Vagina (tissue), 2 donors: ENCODE measurements at places on chromosomes 3 and 15.
A peak's percentile ranks its signal among the peaks of the same experiment; 100 is the strongest.

GRCh38 chr3:146465693-146466465, 3.5 kb downstream of the PLSCR2 start:
- H3K4me3 ChIP-seq: no peak overlapping the region
- DNase-seq: no peak
- no peaks in the 10 kb centered on the region for H3K36me3 ChIP-seq
- H3K27me3 ChIP-seq: no peaks in the 10 kb centered on the region

GRCh38 chr15:29822100-29822683, at the start of gene TJP1:
Gene TJP1, minus strand, starts transcription at chr15:29822468. Its CDS starts 440 bp downstream, at chr15:29822028.
- H3K27ac ChIP-seq: peak within 1 kb of the TSS; percentile 95
- H3K36me3 ChIP-seq: no peaks in the 10 kb centered on the region
- no peak for DNase-seq
- no peaks in the 10 kb centered on the region for H3K27me3 ChIP-seq
- H3K4me1 ChIP-seq: peaks cover 30% of the 10 kb centered on the region
- H3K4me3 ChIP-seq: peak within 1 kb of the TSS; percentile 89

DNA sequence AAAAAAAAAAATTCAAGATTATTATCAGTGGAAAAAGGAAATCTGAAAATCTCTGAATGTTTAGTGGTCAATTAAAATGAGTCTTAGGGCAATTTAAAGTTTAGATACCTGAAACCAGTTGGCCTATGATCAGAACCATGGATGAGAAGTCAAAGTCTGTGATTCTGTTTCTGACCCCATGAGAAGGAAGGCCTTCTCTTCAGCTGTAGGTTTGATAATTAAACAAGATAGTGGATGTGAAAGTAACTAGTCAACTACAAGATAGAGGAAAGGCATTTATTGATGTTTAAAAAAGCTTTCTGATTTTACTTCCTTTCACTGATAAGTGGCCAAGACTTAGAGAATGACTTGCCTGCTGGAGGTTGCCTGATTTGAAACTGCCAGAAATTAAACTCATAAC, 8.7 kb downstream of the PLS1 start:
- H3K4me3 ChIP-seq: no peak overlapping the region
- H3K27me3 ChIP-seq: no peaks in the 10 kb centered on the region
- no peak for DNase-seq

- H3K36me3 ChIP-seq: no peaks in the 10 kb centered on the region
- H3K27ac ChIP-seq: peak within 1 kb of the TSS; percentile 86
- H3K4me1 ChIP-seq: peaks cover 5% of the 10 kb centered on the region
- peak; percentile 97 for DNase-seq
These were observed at the start of gene KNL1 for GRCh38 chr15:40593588-40594428. Gene KNL1, plus strand, starts transcription at chr15:40594249. Its CDS starts 8,683 bp downstream, at chr15:40602932.

DNA sequence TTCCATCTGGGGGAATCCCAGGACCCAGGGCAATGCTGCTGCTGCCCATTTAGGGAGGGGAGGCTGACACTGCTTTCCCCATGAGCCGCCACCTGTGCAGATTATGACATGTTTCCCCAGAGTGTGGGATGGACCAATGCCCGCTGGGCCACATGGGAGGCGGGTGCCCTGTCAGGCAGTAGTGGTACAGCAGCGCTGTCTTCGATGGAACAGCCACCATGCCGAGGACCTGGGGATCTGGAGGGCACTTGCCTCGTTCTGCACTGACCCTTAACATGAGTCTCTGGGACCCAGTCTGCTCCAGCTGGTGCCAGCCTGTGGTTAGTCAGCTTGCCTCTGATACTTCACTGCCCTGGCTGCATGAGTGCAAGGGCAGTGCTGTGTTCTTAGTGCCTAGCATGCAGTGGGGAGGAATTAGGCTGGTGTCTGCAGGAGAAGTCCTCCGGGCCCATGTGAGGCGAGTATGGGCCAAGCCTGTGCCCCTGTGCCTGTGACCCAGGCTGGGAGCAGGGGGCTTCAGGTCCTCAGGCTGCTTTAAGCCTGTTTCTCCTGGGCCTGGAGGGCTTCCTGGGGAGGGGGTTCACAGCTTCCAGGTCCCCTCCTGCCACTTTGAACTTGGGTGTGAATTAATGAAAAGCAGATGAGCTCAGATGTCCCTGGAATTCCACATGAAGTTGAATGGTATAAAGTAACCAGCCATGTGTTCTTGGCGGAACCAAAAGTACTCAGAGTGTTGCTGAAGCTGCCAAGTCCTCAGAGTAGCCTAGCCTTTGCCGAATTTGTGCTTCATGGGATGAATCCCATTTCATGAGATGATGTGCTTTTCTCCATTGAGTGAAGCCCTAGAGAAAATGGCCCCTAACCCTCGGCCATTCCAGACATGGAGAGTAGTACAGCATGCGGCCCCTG, 22.9 kb downstream of the KLF13 start:
- H3K4me1 ChIP-seq: peaks cover 98% of the 10 kb centered on the region
- no peaks in the 10 kb centered on the region for H3K27me3 ChIP-seq
- H3K27ac ChIP-seq: peak overlapping the region; percentile 40
- no peak overlapping the region for H3K4me3 ChIP-seq

- H3K4me1 ChIP-seq: no peaks in the 10 kb centered on the region
- no peaks in the 10 kb centered on the region for H3K36me3 ChIP-seq
- H3K27ac ChIP-seq: no peak overlapping the region
- H3K4me3 ChIP-seq: no peak overlapping the region
- no peaks in the 10 kb centered on the region for H3K27me3 ChIP-seq
These were observed 42.4 kb upstream of the CMTM8 start for GRCh38 chr3:32195995-32196540.

- H3K27me3 ChIP-seq: no peaks in the 10 kb centered on the region
- H3K27ac ChIP-seq: no peak overlapping the region
- no peaks in the 10 kb centered on the region for H3K4me1 ChIP-seq
These were observed 406.0 kb downstream of the GAP43 start for GRCh38 chr3:116029266-116029665.

- no peak for DNase-seq
- no peak overlapping the region for H3K4me3 ChIP-seq
- H3K4me1 ChIP-seq: no peaks in the 10 kb centered on the region
- no peaks in the 10 kb centered on the region for H3K27me3 ChIP-seq
These were observed 170.9 kb downstream of the ERC2 start for GRCh38 chr3:56297281-56297840.

DNA sequence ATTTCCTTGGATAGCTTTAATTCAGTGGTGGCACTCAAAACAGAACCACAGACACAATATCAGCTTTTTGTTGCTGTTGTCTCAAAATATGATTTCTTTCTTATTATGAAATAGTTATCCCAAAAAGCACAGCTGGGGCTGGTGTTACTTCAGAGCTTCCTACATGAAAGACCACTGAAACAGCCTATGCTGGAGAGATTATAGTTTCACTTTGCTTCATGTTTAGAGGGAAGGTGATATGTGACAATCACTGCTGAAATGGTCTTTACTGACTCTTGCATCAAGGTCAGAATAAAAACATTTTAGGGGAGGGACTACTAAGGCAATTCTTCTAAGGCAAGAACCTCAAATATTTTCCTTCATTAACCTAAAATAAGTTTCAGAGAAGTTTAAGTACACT, 190.7 kb downstream of the TNIK start:
- no peaks in the 10 kb centered on the region for H3K27me3 ChIP-seq
- peaks cover 14% of the 10 kb centered on the region for H3K4me1 ChIP-seq
- no peak for DNase-seq

DNA sequence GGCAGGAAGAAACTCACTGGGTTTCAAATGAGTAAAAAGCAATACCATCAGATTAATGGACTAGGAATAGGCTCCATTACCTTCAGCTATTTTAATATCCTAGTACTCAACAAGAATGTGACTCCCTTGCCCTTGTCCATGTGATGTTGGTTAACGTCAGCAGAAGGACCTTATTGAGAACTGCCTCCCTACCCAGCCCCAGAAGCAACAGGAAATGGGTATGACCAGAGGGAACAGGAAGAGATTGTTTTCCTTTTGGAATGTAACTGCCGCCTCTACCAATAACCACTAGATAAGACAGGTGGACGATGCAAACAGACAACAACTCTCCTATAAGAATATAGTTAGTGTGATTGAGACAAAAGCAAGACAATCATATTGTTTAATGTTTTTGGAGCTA, 10.4 kb upstream of the MME start:
- no peaks in the 10 kb centered on the region for H3K36me3 ChIP-seq
- H3K27me3 ChIP-seq: no peaks in the 10 kb centered on the region
- H3K4me1 ChIP-seq: no peaks in the 10 kb centered on the region
- DNase-seq: no peak

GRCh38 chr3:71629711-71630110, 46.2 kb upstream of the FOXP1 start:
- H3K4me3 ChIP-seq: no peak overlapping the region
- no peak for DNase-seq
- H3K27ac ChIP-seq: no peak overlapping the region
- no peaks in the 10 kb centered on the region for H3K36me3 ChIP-seq
- no peaks in the 10 kb centered on the region for H3K4me1 ChIP-seq

DNA sequence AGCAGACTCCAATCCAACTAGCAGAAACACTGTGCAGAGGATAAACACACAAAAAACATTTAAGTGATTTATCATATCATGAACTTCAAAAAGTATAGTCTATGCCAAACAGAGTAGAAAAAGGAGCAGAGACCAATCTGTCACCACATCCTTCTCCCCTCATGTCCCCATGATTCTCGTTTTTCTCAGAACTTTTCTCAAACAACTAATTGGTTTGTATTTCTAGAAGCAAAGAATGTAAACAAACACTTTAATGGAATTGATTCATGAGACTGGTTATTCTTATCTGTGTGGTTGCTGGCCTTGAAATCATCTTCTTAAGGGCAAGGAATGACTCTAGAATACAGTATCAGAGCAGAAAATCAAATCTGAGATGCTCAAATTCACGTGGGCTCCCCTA, 294.2 kb upstream of the THBS1 start:
- H3K4me3 ChIP-seq: no peak overlapping the region
- DNase-seq: no peak
- no peaks in the 10 kb centered on the region for H3K36me3 ChIP-seq
- no peaks in the 10 kb centered on the region for H3K27me3 ChIP-seq
- peaks cover 5% of the 10 kb centered on the region for H3K4me1 ChIP-seq

DNA sequence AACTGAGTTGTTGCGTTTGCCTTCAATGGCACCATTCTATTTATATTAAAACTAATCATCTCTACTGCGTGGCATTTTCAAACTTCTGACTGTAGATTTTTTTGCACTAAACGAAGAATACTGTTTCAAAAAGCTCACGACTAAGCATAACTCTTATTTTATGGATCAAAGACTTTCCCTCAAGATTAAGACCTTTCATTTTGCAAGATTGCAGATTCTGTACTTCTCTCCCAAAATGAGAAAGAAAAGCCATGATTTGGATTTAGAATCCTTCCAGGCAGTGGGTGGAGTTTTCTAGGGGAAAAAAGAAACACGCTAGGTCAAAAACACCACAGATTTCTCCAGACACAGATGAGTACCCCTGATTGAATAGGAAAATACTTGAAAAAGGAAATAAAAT, 617.2 kb upstream of the NR2F2 start:
- no peak overlapping the region for H3K27ac ChIP-seq
- H3K4me3 ChIP-seq: no peak overlapping the region
- no peaks in the 10 kb centered on the region for H3K4me1 ChIP-seq

GRCh38 chr3:194592798-194593752, 40.1 kb downstream of the TMEM44 start:
- no peak for DNase-seq
- peaks cover 23% of the 10 kb centered on the region for H3K4me1 ChIP-seq
- H3K4me3 ChIP-seq: no peak overlapping the region
- H3K36me3 ChIP-seq: no peaks in the 10 kb centered on the region
- peak overlapping the region; percentile 70 for H3K27ac ChIP-seq

DNA sequence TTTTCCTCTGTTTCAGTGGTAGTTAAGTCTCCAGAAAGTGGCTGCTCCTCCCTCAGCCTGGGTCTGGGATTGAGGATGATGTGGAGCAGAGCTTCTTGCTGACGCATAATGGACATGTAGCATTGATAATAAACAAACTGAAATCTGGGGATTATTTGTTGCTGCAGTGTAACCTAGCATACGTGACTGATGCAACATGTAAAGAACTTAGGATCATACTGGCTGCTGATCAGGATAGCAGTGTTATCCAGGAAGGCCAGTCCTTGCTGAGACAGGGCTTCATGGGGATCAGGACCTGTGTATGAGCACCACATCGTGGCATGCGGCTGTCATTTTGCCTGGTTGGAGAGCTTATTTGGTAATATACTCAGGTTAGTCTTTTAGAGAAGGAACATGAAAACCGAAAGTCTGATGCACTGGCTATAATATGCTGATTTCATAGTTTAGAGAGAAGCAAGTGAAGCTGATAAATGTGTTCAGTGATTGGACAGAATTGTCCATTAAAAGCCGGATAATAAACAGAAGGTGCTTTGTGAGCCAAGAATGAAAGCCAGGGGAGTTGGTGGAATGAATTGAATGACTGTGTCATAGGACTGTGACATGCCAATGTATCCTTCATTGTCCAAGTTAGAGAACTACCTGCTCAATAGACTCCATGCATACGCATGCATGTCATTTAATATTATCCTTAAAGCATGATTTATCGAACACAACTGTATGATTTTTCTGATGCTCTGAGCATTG, 4.1 kb downstream of the MINAR1 start:
- DNase-seq: no peak
- no peak overlapping the region for H3K4me3 ChIP-seq
- no peaks in the 10 kb centered on the region for H3K36me3 ChIP-seq
- no peak overlapping the region for H3K27ac ChIP-seq
- H3K27me3 ChIP-seq: peaks cover 14% of the 10 kb centered on the region

- no peaks in the 10 kb centered on the region for H3K36me3 ChIP-seq
- H3K4me1 ChIP-seq: peaks cover 36% of the 10 kb centered on the region
- no peak overlapping the region for H3K4me3 ChIP-seq
- H3K27me3 ChIP-seq: no peaks in the 10 kb centered on the region
- H3K27ac ChIP-seq: no peak overlapping the region
These were observed 258.9 kb downstream of the UACA start for GRCh38 chr15:70504299-70504951.

DNA sequence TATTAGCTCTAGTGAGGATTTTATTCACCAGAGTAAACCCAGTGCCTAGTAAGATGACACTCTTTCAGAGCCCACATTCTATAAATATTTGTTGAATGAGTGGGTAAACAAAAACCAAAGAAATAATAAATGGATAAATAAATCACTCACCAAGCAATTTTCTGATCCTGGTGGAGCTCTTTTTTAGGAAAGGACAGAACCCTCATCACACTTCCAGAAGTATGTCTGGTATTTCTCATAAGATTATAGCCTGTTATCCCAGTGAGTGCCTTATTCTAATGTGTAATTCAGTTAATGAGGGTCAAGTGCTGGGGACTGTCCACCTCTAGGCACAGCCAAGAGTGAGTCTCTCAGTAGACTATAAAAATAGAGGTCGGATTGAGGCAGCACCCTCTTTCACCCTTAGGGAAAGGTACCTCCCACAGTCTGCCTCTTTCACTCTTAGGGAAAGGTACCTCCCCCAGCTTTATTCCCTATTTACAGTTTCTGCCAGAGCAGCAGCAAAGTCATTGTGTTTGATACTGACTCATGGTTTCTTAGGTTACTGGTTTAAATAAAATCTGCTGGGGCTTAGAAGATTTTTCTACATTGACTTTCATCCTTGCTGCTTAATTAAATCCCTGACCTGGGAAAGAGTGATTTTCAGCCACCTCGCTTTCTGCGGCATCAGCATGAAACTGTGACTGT, 145.0 kb downstream of the STAC start:
- no peak overlapping the region for H3K4me3 ChIP-seq
- DNase-seq: no peak
- H3K36me3 ChIP-seq: no peaks in the 10 kb centered on the region
- H3K4me1 ChIP-seq: no peaks in the 10 kb centered on the region
- no peaks in the 10 kb centered on the region for H3K27me3 ChIP-seq
